ENCODE measurements at places on chromosomes 4 and X. TPM values are rescaled to one million over a fixed set of nuclear protein-coding genes. Genes with fewer than 3 reads are reported as not detected.
A peak's percentile ranks its signal among the peaks of the same experiment; 100 is the strongest.

DNA sequence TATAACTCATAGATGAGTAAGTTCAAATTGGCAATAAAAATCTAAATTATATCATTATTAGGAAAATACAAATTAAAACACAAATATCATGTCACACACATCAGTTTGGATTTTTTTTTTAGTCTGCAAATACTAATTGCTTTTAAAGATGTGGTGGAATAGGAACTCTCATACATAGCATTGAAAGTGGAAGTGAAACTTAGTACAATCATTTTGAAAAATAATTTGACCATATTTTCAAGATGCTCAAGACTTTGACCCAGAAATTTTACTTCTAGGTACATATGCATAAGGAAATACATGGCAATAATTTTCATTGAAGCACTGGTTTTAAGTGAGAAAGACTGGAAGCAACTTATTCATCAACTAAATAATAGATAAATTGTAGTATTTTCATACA lies 147.5 kb upstream of the SMIM31 start:
- no peak for DNase-seq

DNA sequence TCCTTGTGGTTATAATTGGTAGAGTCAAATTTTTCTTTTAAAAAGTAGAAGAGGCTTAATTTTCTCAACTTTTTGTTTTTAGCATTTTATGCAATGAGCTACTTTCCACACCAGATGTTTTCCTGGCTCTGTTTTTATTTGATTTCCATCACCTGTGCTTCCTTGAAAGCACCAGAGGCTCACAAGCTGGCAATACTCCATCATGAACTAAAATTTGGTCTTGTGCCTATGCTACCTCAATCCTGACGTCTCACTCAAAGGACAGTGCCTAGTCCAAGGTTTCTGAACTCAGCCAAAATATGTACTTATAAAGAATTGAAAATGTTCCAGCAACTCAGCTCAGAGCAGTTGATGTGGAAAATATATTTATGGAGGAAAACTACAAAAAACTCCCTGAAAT lies 914.0 kb upstream of the PRKX start:
- DNase-seq, result no peak

DNA sequence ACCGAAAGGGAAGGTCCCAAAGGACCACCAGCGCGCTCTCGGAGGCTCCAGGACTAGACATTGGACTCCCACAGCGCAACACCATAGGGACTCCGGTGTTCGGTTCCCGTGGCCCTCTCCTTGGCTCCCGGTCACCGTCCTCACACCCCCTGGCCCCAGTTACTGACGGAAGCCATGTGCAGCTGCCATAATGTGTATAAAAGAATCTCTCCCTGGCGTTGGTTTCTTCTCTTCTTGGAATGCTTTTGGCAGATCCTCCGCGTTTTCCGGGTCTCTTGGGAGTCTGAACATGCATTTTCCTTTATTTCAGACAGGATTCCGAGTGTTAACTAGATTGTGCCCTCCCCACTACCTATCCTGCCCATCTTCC lies 69.8 kb downstream of the FBXO8 start:
- no peak for DNase-seq

- DNase-seq, result no peak
Measured at GRCh38 chrX:133741303-133741702, 244.1 kb downstream of the GPC3 start.

Gene SYNPO2
- 0.20 TPM for total RNA-seq

GRCh38 chr4:184392748-184393559 lies 81.4 kb downstream of the IRF2 start:
- no peak for DNase-seq

- peak; percentile 50 for DNase-seq
Measured at GRCh38 chr4:145779319-145779801, 99.4 kb downstream of the C4orf51 start.

DNA sequence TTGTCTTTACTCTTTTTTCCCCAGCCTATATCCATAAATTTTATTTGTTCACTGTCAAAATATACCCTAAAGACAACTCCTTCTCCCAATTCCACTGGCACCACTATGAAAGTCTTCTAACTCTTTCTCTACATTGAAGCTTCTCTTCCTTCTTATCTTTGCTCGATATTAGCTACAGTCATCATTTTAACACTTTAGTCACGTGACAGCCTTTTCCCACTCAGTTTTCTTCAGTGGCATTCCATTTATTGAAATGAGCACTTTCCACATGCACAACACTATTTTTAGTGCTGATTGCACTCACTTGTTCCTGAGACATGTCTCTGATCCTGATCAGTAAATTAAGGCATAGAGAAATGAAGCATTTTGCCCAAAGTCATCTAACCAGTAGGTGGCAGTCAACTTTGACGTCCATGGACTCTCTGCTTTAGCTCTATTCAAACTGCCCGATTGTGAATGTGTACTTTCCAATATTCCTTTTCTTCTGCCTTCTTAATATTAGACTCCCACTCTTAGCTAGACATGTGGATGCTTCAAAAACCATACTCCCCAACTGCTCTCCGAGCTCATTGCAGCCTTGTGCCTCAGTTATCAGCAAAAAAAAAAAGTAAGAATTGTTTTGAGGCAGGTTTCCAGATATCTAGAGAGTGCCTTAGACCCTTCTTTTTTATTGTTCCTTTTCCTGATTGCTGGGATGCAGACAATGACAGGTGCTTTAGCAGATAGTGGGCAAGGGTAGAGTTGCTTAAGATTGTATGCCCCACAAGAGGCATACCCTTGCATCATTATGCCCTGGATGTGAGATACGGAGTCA lies 394.4 kb upstream of the ADGRL3 start:
- DNase-seq, result peak; percentile 0

Gene GATA1
- not detected for total RNA-seq

Gene IL2
- total RNA-seq, result not detected

Gene CTAG1B
- total RNA-seq, result not detected

GRCh38 chr4:85491527-85491926 lies 16.6 kb downstream of the ARHGAP24 start:
- DNase-seq, result no peak

Gene F9
- total RNA-seq, result not detected

DNA sequence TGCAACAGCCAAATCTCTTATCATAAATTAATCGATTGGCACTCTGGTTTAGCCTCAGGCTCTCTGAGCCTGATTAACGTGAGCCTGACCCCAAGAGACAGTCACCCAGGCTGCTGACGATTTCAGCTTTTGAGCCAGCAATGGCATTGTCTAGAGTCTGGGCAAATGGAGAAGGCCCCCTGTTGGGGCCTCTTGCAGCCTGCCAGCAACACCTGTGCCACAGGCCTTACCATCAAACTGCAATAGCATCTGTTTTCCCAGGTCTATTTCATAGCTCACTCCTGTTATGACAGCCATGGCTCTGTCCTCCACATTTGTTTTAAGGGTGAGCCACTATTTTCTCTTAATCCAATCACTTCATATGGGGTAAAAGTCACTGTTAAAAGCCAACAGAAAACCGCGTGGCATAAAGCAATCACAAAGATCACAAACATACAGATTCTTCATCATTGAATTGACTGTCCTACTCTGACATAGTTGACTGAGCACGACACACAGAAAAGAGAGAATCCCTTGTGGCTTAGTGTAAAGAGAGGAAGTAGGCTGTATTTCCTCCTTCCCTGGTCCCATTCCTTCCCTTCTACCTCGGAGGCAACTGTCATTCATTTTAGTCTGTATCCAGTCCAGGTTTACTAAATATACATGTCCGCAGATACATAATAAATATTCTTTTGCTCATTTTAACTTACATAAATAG lies 47.8 kb downstream of the SLC9A7 start:
- no peak for DNase-seq

DNA sequence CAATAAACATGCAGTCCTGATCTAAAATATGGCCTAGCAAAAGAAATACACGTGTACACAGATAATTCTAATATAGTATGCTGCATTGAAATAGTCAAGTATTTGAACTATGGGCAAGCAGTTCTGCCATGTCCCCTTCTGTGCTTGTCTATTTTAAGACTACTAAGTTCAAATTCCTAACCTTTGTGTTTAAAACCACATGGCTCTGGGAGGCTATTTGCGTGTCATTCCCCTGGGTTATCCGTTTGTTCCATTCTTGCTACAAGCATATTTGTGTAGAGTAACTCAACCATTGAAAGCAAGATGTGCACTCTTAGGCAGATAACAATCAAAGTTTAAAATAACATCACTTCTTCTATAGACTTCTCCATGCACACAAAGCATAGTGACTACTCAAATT lies 25.4 kb upstream of the TBC1D1 start:
- no peak for DNase-seq

DNA sequence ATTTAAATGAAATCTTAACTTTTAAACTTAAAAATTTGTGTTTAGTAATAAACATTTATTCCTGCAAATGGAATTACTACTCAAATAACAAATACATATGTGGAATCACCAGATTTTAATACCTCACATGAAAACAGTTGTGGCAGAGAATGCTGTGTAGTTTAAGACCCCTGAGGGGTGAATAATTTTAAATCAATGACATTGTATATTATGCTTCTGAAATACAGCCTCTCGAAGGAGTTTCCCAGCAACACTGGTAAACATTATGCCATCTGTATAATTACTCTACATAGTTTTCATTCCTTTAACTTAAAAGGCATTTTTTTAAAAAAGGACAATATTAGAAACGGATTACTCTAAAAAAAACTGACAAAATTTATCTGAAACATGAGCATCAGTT lies 2313.3 kb downstream of the ARAP2 start:
- DNase-seq, result no peak

GRCh38 chrX:107718156-107718621 lies 57.4 kb downstream of the TSC22D3 start:
- DNase-seq, result peak; percentile 81
